NCI-H1436 (cell line): ENCODE measurements at places on chromosomes 7 and 10.

DNA sequence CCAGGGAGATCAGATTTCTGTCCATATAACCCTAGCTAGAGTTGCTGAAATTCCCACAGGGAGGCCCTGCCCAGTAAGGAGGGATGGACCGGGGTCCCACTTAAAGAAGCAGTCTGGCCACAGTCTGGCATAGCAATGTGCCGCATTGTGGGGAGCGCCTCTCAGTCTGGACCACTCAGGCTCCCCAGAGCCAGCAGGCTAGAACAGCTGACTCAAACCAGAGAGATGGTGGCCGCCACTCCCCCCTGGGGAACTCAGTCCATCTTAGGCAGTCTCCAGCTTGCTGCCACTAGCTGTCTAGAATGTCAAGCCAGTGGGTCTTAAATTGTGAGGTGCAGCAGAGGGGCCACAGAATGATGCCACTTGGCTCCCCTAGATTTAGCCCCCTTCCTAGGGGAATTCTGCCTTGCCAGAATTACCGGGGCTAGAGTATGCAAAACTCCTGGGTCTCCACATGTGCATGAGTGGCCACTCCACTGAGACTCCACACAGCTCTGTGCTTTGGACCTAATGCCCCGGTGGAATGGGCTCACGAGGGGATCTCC, 133.3 kb upstream of the LANCL2 start:
- no peak for DNase-seq

DNA sequence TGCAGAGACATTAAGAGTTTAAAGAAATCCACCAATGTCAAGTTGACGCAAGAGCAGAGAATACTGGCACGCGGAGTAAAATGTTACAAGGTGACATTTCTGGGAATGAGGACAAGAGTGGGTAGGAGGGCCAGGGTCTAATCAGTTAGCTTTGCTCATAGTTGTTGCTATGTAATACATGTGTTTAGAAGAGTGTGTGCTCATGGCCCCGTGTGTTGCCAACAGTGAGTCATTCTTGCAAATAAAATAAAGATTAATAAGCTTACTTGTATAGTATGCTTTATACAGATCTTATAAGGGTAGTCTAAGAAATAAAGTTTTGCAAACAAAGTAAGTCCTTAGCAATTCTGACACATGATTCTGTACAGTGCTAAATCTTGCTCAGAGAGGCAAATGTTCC, 64.5 kb downstream of the DNMBP start:
- no peak for DNase-seq

DNA sequence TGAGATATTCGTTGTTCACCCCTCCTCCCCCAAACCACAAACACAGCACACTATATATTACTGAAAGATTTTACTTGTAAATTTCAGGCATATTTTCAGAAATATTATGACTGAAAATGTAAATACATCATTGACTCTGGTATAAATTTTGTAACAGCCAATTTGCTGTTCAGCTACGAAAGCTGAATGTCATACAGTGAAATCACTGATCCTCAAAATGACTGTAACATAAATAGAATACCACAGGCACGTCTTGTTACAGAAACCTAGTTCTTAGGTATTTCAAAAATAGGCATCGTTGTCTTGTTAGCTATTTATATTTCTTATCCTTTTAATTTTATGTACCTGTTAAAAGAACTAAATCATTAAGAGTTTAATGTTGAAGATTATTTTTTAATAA, 15.1 kb downstream of the TRUB1 start:
- no peak for DNase-seq

DNA sequence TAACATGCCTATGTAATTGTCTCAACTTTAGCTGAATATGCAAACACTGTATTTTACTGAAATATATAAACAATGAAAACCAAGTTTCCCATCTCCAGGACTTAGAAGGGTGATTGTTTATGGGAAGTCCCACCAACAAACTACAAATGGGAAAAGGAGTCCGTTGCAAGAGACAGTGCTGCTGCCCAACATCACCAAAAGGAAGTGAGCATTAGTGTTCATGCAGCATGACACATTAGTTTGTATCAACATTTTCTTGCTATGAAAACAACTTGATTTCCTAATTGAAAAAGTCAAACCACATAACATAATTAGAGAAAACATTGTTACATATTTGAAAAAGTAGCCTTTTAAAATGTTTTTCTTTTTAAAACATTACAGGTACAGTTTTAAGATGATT, 138.5 kb downstream of the ZNF438 start:
- no peak for DNase-seq

GRCh38 chr10:125982260-125982948, 86.0 kb downstream of the FANK1 start:
- peak; percentile 63 for DNase-seq

DNA sequence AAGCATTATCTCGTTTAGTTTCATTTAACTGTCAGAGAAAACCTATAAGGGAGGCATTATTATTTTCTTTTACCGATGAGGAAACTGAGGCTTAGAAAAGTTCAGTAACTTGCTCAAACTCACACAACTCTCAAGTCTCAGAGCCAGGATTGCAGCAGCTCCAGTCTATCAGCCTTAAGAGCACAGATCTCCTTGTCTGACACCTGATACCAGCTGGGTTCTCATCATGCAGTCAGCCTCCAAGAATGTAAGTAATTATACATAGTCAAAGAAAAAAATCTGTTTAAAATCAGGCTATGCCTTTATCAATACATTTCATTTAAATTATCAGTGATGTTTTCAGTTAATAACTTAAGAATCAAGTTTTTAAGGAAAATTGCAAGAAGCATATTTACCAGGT, 236.6 kb upstream of the TCF7L2 start:
- DNase-seq = no peak

DNA sequence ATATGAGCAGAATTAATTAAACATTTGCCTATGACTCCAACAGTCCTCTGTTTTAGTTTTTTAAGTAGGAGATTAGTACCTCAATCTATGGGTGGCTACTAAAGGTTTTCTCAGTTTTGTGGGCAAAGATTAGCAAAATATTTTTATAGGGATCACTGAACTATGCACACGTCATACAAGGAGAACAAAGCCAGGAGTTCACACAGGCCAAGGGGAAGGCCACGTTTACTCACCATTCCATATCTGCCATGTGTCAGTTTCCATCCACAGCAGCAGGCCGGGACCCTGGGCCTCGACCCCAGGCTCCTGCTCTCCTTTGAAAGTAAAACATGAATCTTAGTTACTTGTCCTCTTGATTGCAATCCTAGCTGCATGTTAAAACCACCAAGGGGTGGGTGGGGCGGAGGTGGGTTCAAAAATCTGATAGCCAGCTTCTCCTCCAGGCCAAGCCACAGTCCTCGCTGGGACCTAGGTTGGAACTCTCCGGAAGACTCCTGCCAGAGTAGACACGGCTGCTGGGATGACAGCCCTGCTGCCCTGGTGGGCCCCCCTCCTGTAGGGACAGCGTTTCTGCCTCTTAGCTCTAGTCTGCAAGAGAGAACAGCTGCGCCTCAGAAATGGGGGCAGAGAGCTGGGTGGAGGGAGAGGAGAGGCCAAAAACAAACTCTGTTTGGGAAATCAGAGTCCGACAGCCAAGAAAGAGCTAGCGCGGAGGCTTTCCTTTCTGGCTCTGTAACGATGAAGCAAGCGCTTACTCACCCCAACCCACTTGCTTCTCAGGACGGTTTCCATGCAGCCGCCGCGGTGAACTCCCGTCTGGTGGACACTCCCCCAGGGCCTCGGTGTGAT, 35.6 kb downstream of the PITRM1 start:
- no peak for DNase-seq

DNA sequence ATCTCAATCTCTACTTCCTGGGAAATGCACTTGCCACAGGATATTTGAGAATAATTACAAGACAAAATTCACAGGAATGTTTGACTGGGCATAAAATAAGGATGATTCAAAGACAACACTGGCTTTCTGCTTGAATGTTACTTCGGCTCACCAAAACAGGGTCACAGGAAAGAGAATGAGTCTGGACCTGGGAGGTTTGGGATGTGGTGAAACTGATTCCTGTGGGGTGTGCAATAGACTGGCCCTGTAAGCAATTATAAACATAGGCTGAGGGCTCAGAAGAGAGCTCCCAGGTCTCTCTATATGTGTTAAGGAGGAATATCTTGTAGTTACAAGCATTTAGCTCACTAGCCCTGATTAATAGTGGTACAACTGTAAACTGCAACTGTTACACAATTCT, 613.9 kb upstream of the CELF2 start:
- no peak for DNase-seq

DNA sequence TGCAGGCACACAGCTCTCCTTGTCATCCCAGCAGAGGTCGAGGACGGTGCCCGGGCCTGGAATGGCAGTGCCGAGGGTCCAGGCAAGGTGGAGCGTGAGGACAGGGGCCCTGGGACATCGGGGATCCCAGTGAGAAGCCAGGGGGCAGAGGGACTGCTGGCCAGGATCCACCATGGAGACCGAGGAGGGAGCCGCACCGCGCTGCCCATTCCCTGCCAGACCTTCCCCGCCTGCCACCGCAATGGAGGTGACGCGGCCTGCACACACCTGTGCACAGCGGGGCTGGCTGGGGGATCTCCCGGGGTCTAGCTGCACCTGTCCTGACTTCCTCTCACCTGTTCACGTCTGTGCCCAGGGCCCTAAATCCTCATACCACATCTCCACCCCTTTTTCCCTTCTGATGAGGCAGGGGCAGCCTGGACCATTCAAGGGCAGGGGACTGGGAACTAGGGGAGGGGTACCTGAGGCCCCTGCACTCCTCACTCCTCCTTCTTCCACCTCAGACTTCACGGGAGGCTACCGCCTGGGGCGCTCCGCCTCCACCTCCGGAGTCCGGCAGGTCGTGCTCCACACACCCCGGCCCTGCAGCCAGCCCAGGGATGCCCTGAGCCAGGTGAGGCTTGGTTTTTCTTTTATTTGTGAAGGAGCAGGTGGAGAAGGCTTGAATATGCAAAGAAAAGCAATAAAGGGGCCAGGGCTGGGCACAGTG, 6.9 kb downstream of the NYAP1 start:
- DNase-seq = no peak

- peak; percentile 16 for DNase-seq
Observed at GRCh38 chr10:43574001-43574892, at the start of gene ZNF239. TSS of gene ZNF239 (minus strand) at chr10:43574616. CDS start at chr10:43558079, 16,537 bp downstream.

DNA sequence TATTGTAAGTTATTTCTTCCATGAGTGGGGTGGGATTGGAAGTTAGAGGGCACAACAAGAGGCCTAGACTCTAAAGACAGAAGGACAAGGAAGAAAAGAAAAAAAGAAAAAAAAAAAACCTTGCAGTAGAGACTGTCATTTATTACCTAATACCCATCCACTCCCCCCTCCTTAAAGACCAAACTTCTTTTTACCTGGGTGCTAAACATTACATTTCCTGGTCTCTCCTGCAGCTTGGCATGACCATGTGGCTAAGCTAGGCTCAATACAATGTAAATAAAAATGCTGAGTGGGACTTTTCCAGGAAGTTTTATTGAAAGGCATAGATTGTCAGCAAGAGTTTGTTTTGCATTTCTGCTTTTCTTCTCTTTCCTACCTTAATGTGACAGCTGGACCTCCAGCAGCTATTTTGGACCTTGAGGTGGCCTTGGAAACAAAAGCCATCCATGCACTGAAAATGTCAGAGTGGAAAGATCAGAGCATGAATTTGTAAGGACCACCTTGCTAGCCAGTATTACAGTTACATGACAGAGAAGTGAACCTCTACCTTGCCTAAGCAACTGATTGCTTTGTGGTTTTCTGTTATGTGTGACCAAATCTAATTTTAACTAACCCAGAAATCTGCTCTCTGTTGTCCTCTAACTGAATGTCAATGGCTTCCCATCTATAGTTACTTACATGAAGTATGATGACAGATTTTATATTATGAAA, 81.3 kb upstream of the SFMBT2 start:
- DNase-seq = no peak

DNA sequence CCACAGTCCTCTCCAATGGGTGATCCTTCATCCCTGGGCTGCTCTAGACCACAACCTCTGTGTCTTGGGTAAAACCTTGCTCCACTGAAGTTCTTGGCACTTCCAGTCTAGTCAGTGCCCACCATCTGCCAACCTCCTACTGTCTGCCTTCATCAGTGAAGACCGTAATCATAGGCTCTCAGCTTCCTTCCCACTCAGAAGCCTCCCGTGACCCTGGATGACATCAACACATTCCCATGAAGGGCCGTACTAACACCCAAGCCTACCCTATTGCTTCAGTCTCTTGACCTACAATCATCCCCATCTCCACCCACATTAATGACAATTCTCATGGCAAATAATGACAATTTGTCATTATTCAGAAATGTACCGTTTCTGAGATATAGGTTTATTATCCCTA, 27.6 kb upstream of the GARS1 start:
- no peak for DNase-seq

- DNase-seq = peak; percentile 33
Observed at GRCh38 chr7:4682621-4683042, 537 bp downstream of the FOXK1 start.

DNA sequence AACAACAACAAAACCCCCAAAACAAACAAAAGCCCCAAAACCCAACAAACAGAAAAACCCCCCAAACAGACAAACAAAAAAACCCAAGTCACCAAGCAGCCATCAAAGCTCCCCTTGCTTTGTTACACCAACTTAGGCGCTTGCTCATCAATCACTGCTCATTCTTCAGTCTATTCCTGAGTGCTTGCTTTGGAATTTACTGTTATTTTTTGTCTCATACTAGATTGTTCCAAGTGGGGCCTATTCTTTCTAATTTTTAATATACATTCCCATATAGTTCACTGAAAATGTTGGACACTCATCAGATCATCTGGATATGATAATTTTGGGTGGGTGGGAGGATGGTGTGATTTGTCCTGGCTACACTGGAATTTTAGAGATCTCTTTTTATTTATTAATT, 126.0 kb upstream of the JCAD start:
- no peak for DNase-seq

DNA sequence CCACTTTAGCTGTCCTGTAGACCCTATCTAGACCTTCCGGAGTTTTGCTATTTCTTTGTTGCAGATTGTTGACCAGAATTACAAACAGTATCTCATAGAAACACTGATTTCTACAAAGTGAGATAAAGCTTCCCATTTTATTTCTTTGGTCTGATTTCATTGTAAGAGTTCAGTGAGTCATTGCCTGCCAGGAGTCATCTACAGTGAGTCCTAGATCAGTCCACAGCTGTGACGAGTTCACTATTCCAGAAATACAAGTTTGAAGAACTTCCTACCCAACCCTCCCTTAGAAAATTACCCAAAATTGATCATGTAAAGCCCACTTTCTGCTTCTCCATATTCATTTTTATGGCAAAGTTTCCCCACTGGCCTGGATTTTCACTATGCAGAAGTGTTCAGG, 905.5 kb downstream of the CNTNAP2 start:
- DNase-seq = no peak

DNA sequence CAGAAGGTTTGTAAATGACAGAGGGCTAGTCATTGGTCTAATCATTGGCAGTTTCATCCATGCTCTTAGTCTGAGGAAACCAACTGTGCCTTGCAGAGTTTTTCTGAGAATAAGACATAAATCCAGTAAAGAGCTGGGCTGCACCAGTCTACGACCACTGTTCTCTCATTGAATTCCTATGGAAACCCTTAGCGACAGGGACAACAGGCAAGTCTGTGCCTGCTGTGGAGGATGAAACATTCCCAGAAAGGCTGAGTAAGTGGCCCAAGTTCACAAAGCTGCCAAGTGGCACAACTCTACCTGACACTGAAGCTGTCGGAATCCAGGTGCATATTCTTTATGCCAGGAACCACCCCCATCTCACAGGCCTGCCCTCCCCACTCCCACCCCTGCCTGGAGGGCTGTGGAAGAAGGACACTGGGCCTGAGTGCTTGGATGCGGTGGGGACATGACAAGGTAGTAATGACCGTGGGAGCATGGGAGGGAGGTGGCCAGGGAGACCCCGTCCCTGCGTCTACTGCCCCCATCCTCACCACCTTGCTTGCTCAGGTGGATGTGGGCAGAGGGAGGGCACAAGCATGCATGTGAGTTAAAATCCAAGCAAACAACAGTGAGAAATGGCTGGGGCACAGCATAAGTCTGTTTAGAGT, 58.0 kb downstream of the VSTM4 start:
- DNase-seq = no peak

GRCh38 chr7:20112696-20113095, 104.5 kb downstream of the MACC1 start:
- DNase-seq = no peak
